ENCODE measurements at places on chromosomes 3 and 15. TPM values are rescaled to one million over a fixed set of nuclear protein-coding genes. Genes with fewer than 3 reads are reported as not detected.

The C3orf38 gene
- total RNA-seq = 29.7 TPM

The CPNE4 gene
- total RNA-seq = 0.54 TPM

The MFGE8 gene
- 1.9 TPM for total RNA-seq

The P3H2 gene
- 69.4 TPM for total RNA-seq

- no peak for DNase-seq
Observed at GRCh38 chr3:166889241-166889640, 490.9 kb downstream of the ZBBX start.

- no peak for DNase-seq
Observed at GRCh38 chr3:147377412-147378367, 28.7 kb downstream of the ZIC4 start.

DNA sequence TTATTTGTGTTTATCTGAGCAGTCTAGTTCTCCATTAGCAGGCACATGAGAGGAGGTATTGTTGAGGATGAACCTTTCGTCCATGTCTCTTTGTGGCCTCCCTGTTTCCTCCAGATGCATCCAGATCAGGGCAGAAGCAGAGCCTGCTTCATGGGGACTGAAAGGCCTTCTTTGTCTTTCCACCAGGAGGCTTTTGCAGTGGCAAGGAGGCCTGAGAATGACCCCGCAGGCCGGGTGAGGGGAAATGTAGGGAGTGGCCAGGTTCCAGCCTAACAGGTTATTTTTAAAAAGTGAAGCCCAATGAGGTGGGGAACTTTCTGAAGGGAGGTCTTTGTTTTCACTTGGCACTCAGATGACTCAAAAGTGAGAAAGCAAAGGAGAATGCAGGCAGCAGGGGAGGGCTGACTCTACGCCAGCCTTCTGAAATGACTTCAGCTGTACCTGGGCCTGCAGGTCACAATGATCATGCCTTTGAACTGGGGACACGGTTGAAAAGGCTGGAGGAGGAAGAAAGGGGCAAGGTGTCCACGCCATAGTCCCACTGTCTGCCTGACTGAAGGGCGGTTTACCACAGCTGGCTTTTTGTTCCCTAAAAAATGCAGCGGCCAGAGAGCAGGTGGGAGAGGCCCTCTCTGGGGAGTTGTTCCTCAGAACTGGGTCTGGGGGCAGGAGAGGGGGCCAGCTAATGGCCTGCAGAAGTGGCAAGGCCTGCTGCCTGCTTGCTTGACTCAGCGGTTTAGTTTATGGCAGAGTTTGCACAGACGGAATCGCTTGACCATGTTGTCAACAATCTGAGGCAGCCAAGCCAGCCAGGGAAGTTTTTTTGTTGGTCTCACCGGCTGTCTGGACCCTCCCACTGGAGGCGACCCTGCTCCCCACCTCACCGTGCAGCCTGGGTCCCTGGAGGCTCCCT lies 28.7 kb downstream of the CMTM7 start:
- peak; percentile 56 for DNase-seq

DNA sequence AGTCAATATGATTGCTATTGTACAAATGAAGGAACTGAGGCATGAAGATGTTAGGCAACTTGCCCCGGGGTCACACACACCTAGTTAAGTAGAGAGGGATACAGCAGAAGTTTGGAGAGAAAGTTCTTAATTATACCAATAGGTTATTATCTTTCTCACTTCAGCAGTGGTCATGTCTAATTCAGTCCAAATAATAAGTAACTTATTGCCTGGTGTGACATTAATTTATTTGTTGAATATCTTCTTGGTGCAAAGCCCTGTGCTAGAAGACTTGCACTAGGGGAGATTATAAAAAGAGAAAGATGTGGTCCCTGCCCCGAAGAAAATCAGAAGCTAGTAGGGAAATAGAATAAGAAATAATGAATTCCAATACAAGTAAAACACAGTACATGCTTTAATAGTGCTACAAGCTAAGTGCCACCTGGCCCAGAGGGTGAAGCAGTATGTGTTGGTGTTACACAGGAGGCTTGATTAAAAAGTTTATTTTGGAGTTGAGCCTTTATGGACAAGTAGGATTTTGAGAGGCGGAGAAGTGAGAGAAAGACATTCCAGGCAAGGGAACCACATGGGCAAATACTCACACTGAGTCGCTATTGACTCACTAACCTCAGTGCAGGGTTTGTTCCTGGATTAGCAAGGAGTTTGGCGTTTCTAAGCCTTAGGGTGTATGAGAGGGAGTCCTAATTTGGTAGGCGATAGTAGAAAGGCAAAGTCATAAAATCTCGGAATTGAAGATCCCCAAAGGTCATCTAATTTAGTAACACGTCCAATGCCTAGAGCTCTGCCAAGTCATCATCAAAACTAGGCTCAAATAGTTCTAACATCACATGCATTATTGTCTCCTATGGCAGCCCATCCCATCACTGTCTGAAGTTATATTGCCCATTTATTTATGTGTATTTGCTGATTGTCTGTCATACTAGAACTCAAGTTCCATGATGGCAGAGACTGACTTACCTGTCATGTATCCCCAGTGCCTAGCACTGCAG lies 19.2 kb upstream of the GSK3B start:
- DNase-seq = no peak

DNA sequence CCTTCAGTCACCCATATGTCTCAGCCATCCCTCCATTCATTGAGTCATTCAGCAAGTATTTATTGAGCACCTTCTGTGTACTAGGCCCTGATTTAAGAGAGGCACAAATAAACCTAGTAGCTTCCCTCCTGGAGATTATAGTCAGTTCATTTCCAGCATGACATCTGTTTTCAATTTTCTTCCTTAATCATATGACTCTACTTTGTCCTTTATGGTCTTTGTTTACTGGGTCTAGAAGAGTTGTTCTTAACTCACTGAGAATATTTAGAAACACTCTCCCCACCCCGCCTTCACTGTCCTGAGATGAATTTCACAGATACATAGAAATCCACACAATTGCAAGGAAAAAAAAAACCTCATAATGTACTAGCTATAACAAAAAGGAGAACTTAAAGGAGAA lies 44.8 kb upstream of the ADAMTS9 start:
- DNase-seq = no peak

The SNRPN gene
- 38.9 TPM for total RNA-seq

The ECE2 gene
- not detected for total RNA-seq

- DNase-seq = no peak
Observed at GRCh38 chr15:49428409-49429095, 5.5 kb downstream of the FGF7 start.

The GPR15 gene
- total RNA-seq = 105 TPM

DNA sequence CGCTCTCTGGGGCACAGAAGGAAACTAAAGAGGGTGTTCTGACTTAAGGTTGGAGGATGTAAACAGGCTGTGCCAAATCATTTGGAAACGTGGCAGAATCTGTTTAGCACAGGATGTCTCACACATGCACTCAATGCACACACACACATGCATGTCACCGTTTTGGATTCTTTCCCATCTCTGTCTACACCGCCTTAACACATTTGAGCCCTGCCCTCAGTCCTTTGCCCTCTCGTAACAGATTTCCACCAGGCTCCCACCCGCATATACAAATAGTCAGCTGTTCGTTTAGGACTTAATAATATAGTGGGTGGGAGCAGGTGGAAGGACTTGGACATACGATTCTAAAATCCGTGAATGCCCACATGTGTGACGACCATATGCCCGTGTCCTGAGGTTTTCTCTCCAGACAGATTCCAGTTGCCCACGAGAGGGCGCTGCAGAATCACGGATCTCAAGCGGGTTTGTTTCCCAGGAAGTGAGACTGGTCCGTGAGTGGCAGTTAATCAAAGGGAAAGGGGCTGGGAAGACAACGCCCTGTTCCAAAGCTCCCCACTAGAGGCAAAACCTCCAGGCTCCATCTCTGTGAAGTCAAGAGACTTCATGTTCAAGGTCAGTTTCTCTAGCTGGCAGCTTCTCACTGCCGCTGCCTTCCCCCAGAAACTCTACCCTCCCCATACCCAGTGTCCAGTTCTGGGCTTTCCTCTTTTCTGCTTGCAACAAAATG lies 44.5 kb downstream of the NOX5 start:
- DNase-seq = peak; percentile 19

The CIDEC gene
- total RNA-seq = not detected

GRCh38 chr3:11808231-11808630 lies 38.5 kb downstream of the TAMM41 start:
- DNase-seq = no peak

DNA sequence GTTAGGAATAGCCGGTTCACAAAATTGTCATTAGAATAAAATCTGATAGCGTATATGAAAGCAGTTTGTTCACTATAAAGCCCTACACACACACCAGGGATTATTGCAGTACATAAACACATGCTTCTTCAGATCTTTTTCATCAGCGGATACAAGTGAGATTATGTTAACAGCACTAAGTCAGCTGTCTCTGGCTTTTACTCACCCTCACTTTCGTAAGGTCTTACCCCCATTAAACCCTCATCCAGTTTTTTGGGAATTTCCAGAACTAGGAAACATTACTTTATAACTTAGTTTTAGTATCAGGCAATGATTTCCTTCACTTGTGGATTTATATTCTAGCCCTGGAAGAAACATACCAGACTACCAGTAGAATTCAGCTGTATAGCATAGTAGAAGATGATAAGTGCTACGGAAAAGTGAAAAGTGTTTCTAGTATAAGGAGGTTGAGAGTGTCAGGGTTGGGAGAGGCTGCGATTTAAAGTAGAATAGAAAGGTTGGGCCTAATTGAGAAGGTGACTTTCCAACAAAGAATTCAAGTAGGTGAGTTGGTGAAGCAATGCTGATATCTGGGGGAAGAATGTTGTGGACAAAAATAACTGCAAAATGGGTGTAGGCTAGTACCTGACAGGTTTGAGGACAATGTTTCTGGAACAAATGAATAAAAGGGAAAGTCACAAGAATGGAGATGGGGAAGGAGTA lies 22.7 kb downstream of the TMEM207 start:
- no peak for DNase-seq

- DNase-seq = no peak
Observed at GRCh38 chr15:75460646-75461045, 9.2 kb upstream of the SIN3A start.

DNA sequence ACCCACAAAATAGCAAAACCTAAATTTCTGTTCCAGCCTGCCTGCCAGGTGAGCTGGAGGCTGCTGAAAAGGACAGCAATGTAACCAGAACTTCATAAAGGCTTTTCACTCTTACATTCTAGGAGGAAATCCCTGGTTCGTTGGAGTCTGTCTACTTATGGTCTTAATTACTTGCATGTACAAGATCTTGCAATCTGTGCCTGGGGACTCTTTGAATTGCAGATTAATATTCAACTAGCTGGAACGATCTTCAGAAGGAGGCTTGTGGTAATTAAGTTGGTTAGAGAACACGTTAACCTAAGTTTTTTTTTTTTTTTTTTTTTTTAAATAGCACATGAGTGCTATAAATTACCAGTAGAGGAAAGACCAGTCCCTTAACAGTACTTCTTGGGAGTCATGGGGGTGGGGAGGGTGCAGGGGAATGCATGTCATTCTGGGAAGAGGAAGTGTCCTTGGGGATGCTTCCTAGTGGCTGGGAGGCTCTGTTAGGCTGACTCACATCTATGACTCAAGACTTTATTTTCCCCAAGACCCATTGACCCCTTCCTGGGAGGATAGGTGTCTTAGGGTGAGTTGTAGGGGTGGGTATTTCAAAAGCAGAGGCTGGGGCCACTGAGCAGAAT lies 139.8 kb downstream of the RAB11A start:
- DNase-seq = peak; percentile 25

The TNIK gene
- total RNA-seq = 74.3 TPM

The MAP2K5 gene
- total RNA-seq = 19.3 TPM

The BCHE gene
- total RNA-seq = 16.8 TPM

DNA sequence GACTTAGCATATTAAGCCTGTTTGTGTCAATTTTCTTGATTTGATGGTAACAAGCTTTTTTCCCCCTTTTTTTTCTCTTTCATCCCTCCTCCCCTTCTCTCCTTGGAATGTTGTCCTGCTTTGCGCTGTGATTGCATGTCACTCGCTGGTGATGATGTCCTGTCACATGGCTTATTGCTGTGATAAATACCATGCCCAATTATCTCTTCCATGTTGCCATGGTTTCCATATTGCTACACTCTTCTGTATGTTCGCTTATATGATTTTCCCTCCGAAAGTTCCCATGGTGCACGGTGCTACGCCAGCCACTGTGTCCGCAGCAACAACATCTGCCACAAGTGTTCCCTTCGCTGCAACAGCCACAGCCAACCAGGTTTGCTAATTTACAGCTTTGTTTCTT lies 187.3 kb downstream of the MBNL1 start:
- DNase-seq = no peak

DNA sequence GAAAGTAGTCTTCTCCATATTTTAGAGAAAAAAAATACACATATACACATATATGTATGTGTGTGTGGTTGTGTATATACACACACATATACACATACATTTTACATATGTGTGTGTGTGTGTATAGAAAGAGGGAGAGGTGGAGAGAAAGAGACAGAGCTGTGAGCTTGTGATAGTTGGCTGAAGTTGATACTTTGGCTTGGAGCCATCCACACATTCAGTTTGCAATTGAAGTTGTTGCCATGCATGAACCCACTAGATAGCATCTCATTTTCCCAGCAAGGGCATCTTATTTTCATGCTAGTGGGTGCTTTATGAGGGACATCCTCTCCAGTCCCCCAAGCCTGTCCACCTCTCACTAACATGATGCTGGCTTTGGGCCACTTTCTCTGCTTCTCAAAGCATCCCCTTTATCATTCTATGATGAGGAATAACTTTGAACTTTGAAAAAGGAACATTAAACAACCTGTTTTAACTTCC lies 228.6 kb downstream of the ZNF621 start:
- no peak for DNase-seq

DNA sequence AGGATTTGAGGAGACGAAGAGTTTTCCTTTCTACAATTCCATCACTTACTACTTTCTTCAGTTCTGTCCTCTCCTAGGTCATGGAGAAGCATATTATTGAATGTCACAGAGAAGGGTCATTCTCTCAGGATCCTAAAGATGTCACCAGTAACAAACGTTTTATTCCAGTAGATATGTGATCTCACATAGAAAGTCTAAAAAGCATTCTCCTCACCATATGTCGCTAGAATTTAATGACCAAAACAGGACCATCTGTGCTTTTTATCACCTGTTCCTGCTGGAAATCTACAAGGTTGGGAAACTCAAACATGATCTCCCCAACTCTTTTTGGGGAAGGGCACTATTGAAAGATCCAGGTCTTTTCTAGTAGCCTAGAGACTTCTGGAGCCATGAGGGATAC lies 24.0 kb upstream of the FRMD5 start:
- DNase-seq = no peak

The FAH gene
- total RNA-seq = 67.4 TPM

GRCh38 chr3:134840459-134840858 lies 45.4 kb downstream of the EPHB1 start:
- no peak for DNase-seq

GRCh38 chr3:25854635-25855034 lies 64.7 kb downstream of the OXSM start:
- DNase-seq = no peak

The ANKRD28 gene
- 55.4 TPM for total RNA-seq
